ENCODE measurements at places on chromosomes 3 and 15.
A peak's percentile ranks its signal among the peaks of the same experiment; 100 is the strongest.

GRCh38 chr3:2268779-2269178 lies 170.1 kb downstream of the CNTN4 start:
- no peak for DNase-seq

- DNase-seq, result no peak
These were observed 515.4 kb downstream of the FOXP1 start for GRCh38 chr3:71067977-71068654.

DNA sequence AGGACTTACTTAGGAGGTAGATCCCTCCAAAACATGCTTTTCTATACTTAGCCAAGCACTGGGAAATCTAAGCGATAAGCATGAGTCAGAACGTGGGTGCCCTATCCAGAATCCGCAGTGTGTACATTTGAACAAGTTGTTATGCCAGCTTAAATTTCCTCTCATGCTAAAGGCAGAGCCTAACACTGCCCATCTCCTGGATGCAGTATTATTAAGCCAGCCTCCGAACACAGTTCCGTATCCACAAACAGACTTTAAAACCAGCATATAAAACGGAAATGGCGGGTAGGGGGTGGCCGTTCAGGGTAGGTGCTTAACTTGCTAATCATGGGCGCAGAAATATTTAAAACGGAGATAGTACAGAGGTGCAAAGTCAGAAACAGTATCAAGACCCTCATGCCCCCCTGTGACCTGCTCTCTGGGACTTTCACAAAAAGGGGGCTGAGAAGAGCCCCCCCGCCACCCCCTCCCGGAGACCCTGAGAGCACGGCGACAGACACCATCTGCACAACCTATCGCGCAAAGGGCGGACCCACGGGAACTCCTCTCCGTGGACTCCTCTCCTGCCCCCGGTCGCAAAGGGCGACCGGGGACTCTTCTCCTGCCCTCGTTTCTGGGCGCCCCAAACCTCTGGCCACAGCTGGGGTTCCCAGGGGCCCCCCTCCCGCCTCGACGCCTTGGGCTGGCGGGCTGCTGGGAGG lies 889 bp upstream of the LRRIQ4 start:
- no peak for DNase-seq

GRCh38 chr3:66039590-66039887 lies 821 bp upstream of the MAGI1 start:
- peak; percentile 72 for DNase-seq

DNA sequence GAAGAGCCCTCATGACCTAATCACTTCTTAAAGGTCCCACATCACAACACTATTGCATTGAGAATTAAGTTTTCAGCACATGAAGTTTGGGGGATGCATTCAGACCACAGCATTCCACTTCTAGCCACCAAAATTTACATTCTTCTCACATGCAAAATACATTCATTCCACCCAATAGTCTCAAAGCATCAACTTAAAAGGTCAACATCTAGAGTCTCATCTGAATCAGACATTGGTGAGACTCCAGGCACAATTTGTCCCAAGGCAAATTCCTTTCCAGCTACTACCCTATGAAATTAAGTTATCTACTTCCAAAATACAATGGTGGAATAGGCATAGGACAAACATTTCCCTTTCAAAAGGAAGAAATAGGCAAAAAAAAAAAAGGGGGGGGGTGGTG lies 64.9 kb downstream of the PLSCR2 start:
- no peak for DNase-seq

GRCh38 chr3:194212845-194213331 lies 76.9 kb downstream of the HES1 start:
- DNase-seq, result no peak

DNA sequence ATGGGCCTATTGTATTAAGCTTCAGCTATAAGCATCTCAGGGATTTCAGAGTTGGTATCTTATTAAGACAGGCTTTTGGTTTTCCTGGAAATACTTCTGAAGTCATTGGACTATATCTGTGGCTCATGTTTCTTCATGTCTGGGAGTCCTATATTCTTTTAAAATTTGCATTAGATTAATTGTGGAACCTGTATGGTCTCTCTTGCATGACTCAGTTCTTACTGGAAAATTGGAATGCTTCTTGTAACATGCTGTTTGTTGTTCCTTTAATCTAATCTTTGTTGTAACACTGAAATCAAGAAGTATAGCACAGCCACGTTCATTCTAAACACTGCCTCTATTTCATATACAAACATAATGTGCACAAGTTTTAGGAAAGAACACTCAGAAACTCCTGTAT lies 208.1 kb downstream of the RBMS3 start:
- DNase-seq, result no peak

DNA sequence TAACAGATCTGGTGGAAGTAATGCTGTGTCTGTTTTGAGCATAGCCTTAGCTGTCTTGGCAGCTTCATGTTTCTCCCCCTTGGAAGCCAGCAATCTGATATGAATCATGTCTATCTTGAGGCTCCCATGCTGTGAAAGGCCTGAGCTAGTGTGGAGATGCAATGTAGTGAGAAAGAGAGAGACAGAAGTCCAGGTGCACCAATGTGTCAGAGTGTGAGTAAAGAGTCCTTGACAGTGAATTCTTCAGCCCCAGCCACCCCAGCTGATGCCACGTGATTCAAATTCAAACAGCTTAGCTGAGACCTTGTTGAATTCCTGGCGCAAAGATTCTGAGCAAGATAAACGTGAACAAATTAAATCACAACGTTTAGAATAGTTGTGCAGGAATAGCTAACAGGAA lies 704.2 kb downstream of the EDEM1 start:
- no peak for DNase-seq

DNA sequence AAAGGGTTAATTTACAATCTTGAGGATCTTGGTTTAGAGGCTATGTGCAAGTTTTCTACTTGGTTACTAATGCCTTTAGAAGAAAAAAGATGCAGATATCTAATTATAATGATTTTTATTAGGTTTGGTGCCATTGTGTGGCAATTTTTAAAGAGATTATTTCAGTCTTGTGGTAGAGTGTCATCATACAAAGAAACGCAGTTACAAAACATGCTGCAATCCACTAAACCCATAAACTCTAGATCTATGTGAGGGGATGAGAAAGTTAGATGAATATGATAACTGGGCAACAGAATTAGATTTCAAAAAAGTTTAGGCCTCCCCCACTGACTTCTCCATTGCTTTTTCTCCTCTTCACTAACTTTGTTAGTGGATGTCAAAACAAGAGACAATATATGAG lies 106.0 kb downstream of the ARPP21 start:
- DNase-seq, result no peak

DNA sequence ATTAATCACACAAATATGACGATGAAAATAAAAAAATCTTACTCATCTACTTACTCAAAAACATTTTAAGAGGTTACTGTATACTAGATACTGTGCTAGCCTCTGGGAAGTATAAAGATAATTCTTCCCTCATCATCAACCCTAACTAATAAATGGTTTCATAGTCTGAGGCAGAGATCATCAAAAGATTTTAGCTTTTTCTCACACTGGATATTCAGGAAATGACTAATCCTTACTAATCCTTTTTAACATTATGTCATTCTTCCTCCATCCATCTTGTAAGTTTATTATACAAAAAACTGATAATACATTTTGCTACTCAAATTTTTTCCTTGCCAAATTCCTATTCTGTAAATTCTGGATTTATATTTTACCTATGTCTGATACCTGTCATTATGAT lies 29.7 kb downstream of the ACAD11 start:
- DNase-seq, result no peak

DNA sequence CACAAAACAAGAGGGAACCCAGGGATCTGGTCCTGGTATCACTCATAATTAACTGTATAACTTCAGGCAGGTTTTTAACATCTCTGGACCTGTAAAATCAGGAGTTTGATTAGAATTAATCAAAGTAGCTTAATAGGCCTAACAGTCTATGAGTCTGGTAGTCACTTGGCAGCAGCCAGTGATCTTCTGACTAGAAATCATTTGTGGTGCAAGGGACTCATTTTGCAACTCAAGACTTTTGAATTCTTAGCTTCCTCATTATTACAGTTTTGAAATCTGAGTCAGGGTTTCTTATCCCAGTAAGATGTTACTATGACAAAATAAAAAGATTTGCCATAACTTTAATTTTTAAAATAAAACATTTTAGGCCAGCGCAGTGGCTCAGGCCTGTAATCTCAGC lies 70.8 kb downstream of the TMCC1 start:
- DNase-seq, result no peak

DNA sequence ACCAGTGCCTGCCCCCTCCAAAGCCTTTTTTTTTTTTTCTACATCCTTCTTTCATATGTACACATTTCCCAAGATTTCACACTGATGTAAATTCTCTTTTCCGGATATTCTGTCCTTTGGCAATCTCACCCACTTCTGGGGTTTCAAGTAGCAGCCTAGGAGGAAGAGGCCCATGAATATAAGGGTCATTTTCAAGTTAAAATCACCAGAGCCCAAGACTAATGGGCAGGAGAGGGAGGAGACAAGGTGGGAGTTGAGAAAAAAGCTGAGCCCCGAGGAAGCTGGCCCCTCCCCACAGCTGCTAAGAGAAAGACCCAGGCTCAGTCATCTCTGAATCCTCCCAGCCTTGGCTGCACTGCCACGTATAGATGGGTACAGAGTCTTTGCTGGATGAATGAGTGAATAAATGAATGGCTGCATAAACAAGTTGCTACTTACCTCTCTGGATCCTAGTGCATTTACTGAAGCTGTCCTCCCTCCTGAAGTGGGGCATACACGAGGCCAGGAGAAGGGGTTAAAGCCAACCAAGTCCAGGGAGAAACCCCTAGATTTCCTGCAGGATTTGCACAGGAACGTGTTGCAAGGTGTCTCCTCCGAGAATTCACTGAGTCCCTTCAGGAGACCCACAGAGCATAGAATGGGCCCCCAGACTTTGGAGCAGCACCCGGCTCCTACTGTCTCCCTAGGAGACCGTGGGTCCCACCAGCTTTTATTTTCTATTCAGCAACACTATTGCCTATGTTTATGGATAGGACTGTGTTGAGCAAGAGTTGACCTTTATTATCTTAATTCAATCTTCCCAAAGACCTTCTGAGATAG lies 100.8 kb upstream of the LIPC start:
- peak; percentile 59 for DNase-seq

DNA sequence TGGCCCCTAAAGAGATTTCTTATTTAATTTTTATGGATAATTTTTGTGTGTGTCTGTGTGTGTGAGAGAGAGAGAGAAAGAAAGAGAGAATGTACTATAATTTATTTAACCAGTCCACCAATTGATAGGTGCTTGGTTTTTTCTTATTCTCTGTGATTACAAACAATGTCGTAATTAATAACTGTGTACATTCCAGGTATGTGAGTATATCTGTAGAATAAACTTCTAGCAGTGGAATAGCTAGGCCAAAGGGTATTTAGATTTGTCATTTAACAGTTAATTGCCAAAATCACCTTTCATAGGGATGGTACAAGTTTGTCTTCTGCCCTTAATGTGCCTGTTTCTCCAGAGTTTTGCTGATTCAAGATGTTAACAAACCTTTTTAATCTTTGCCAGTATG lies 35.3 kb downstream of the FOXL2 start:
- no peak for DNase-seq

- no peak for DNase-seq
These were observed 6.3 kb upstream of the BHLHE40 start for GRCh38 chr3:4972652-4973643.

DNA sequence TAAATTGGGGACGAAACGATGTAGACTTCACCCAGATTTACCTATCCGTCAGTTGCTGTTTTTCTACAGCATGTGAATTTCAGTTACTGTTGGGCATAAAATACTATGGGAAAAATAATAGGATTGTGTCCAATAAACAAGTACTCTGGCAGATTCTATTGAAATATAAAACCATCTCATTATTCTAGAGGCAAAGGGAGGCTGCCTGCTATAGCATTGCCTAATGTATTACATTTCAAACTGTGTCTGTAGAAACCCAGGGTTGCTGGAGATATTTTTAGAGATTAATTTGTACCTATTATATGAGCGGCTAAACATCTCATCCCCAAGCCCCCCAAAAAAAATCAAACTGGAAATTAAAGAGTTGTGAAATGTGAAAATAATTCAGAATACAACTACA lies 159.6 kb upstream of the IL12A start:
- no peak for DNase-seq

DNA sequence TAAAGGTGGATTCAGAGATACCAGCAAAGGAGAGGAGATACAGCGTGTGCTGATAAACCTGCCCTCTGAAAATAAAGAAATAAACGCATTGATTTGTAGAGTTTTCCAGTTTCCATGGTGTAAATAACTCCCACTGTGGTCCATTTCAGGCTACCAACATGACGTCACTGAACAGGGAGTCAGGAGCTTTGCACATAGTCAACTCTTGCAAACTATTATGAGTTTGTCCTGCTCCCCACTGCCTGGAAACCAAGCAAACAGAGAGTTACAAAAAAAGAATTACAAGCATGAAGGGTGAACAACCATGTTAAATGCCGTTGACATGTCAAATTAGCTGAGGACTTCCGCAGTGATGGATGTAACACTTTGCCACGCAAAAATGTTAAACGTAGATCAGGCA lies 70.4 kb upstream of the GATA2 start:
- DNase-seq, result no peak

GRCh38 chr3:49255718-49256511 lies 21.1 kb downstream of the C3orf62 start:
- DNase-seq, result no peak

GRCh38 chr3:124266487-124266886 lies 274.6 kb upstream of the ROPN1 start:
- DNase-seq, result no peak

GRCh38 chr15:35444557-35445204 lies 101.3 kb downstream of the DPH6 start:
- no peak for DNase-seq

DNA sequence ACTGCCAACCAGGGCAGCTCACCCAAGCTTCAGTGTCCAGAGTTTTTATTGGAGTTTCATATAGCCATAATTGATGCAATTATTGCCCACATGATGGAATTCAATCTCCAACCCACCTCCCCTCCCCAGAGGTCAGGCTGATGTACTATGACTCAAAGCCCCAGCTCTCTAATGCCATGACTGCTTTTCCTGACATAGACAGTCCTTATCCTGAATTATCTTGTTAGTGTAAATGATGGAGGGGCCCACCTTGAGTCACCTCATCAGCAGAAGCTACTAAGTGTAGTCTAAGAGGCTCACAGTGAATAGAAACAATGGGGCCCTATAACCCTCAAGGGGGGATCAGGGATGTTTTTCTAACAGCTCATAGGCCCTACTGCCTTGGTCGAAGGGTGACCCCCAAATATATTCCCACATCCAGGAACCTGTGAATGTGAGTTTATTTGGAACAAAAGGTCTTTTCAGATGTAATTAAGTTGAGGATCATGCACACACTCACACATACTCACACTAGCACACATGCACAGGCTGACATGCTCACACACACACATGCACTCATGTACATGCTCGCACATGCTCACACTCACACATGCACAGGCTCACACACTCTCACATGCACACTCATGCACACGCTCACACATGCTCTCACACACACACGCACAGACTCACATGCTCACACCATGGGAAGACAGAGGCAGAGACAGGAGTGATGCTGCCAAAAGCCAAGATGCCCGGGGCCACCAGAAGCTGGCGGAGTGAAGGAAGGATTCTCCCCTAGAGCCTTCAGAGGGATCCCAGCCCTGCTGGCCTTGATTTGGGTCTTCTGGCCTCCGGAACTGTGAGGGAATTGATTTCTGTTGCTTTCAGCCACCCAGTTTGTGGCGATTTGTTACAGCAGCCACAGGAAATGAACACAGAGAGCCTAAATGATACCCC lies 131.2 kb upstream of the SMAD3 start:
- peak; percentile 16 for DNase-seq

- no peak for DNase-seq
These were observed 50.5 kb downstream of the GRIP2 start for GRCh38 chr3:14489641-14490040.

Data from suprapubic skin (tissue), 4 donors.